ENCODE measurements at places on chromosomes 12 and 14. TPM values are rescaled to one million over a fixed set of nuclear protein-coding genes. Genes with fewer than 3 reads are reported as not detected.

The DPPA3 gene
- not detected for total RNA-seq

The HPD gene
- 1.5 TPM for total RNA-seq

The NR4A1 gene
- 23.2 TPM for total RNA-seq

The TAS2R14 gene
- 0.77 TPM for total RNA-seq

The REM2 gene
- total RNA-seq, result 0.26 TPM

The ARL1 gene
- 63.0 TPM for total RNA-seq

The GNB3 gene
- total RNA-seq, result 2.1 TPM

The CERS5 gene
- total RNA-seq, result 24.4 TPM

The AMIGO2 gene
- 106 TPM for total RNA-seq

The CNTN1 gene
- total RNA-seq, result 41.5 TPM

The GOLGA3 gene
- total RNA-seq, result 25.7 TPM

The DCN gene
- total RNA-seq, result not detected

The TMCC3 gene
- 1.5 TPM for total RNA-seq

The GPR135 gene
- total RNA-seq, result 0.70 TPM

The ETV6 gene
- 3.7 TPM for total RNA-seq

The LTB4R gene
- 3.2 TPM for total RNA-seq

The RERG gene
- 0.18 TPM for total RNA-seq

The LGR5 gene
- not detected for total RNA-seq

The RBP5 gene
- not detected for total RNA-seq

The EXD2 gene
- total RNA-seq, result 14.1 TPM

The DAO gene
- total RNA-seq, result not detected

The NUDT14 gene
- total RNA-seq, result 39.9 TPM

The PLBD1 gene
- 6.1 TPM for total RNA-seq

The ESPL1 gene
- 22.1 TPM for total RNA-seq

All from A549 treated with ZK216348 at 1 μM for 4 hours (cell line).